ENCODE measurements at places on chromosomes 1 and 21. TPM values are rescaled to one million over a fixed set of nuclear protein-coding genes. Genes with fewer than 3 reads are reported as not detected.

- no peaks in the 10 kb centered on the region for H3K27me3 ChIP-seq
- no peak for DNase-seq
- H3K27ac ChIP-seq = no peak overlapping the region
Measured at GRCh38 chr1:39295901-39296300, 91.4 kb downstream of the MACF1 start.

DNA sequence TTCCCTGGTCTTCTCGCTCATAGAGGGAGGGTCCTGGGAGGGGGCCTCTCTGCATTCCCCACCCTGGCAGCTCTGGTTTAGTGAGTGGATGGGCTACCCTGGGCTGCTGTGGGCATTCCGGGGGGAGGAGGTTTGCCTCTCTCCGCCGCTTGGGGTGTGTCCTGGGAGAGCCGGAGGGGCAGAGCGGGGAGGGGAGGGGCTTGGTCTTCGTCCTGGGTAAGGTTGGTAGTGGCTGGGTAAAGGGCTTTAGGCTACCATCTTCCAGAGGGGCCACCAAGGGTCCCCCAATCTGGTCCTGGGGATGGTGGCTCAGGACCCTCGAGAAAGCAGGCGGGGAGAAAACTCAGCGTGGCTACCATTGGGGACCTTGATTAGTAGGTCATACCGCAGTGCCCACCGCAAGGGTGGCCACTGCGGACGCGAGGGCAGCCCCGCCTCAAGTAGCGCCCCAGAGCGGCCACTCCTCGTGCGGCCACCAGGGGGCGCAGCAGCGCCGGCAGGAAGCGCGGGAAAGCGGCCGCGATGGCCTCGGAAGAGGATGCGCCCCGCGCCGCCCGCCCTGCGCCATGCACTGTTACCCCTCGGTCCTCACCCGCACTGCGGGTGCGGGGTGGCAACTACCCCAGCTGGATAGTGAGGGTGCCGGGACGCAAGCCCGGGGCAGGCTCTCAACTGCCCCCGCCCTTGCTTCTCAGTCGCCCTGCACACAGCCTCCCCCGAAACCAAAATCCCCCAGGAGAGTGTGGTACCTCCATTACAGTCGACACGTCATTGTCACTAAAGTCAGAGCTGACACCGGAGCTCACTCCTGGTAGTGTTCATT lies 44.1 kb upstream of the SLC25A33 start:
- H3K27me3 ChIP-seq = peaks cover 6% of the 10 kb centered on the region
- H3K4me1 ChIP-seq = peaks cover 6% of the 10 kb centered on the region
- H3K27ac ChIP-seq = no peak overlapping the region
- H3K4me3 ChIP-seq = no peak overlapping the region
- DNase-seq = peak; percentile 46

DNA sequence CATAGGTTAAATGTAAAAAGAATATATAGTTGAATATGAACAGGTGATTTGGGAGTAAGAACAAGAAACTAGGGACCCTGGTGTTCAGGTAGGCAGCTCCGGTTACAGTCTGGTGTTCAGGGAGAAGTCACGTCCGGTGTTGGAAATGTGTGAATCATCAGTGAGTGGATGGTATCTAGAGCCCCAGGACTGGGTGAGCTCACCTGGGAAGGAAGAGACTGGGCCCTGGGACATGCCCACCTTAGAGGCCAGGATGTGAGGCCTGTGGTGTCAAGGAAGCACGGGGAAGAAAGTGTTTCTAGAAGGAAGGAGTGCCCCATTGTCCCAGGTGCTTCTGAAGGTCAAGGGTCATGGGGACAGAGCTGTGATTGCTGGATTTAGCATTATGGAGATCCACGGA lies 1.5 kb upstream of the GJB3 start:
- no peaks in the 10 kb centered on the region for H3K4me1 ChIP-seq
- no peaks in the 10 kb centered on the region for H3K36me3 ChIP-seq
- H3K27me3 ChIP-seq = peaks cover 28% of the 10 kb centered on the region
- H3K4me3 ChIP-seq = no peak overlapping the region

DNA sequence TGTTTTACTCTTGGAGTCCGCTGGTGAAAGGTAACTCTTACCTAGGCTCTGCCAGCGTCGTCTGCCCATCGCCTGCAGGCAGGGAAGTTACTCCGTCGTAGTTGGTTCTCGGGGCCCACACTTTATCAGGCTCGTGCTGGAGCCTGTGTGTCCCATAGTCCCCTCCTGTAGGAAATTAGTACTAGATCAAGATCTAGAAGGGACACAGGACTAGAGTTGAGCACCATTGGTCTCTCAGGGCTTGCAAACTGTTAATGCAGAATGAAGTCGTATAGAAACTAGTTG lies 940 bp downstream of the SRRM1 start:
- H3K36me3 ChIP-seq = peaks cover 6% of the 10 kb centered on the region
- peak overlapping the region; percentile 73 for H3K4me3 ChIP-seq
- no peaks in the 10 kb centered on the region for H3K27me3 ChIP-seq

S100A7A gene
- total RNA-seq = not detected

Measured in fibroblast of lung (primary cell).